Daoy (cell line): ENCODE measurements at places on chromosomes 16 and 17. TPM values are rescaled to one million over a fixed set of nuclear protein-coding genes. Genes with fewer than 3 reads are reported as not detected.

SLC52A1 gene
- not detected in 2 replicates for total RNA-seq

MT1F gene
- total RNA-seq, result 0.29 TPM in 1 of 2 replicates, not detected in the other

HS3ST6 gene
- not detected in 2 replicates for total RNA-seq

KRTAP4-9 gene
- total RNA-seq, result not detected in 2 replicates

KRT33A gene
- total RNA-seq, result not detected in 2 replicates

HS3ST4 gene
- not detected in 2 replicates for total RNA-seq
